ENCODE measurements at places on chromosomes 4 and X.

DNA sequence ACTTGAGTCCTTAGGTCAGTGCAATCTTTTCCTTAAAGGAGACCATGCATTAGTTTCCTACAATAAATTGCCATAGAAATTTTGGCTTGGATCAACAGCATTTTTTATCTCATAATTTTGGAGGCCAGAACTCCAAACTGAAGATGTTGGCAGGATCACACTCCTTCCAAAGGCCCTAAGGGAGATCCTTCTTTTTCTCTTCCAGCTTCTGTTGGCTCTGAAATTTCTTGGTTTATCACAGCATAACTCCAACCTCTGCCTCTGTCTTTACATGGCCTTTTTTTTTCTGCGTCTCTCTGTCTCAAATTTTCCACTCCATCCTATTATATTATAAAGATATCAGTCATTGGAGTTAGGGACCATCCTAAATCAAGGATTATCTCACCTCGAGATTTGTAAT is 282.2 kb downstream of the STIM2 start:
- no peak for DNase-seq

GRCh38 chrX:118464501-118464900 is 31.1 kb upstream of the DOCK11 start:
- DNase-seq: no peak

DNA sequence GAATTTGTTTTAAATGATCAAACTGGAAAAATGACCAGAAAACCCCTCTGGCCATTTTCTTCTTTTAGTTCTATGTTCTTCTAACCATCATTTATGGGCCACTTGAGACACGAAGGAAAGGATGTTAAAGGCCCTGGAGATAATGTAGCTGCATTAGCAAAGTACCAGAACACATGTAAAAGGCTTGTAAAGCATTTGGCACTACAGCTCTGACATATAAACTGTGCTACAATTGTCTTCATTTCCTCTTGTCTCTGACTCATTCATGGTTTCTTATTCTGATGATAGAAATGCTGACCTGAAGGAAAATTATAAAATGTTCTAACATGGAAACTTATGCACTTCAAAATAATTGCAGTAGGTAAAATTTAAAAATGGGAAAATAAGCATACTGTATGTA is 388.7 kb downstream of the FAT4 start:
- no peak for DNase-seq

GRCh38 chr4:183532821-183533220 is 28.0 kb downstream of the ING2 start:
- DNase-seq: no peak

DNA sequence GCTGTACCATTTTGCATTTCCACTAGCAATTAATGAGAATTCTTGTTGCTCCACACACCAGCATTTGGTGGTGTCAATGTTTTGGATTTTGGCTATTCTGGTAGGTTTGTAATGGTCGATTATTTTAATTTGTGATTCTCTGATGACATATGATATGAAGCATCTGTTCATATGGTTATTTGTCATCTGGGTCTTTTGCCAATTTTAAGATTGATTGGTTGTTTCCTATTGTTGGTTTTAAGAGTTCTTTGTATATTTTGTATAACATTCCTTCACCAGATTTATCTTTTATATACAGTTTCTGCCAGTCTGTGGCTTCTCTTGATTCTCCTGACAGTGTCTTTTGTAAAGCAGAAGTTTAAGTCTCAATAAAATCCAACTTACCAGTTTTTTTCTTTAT is 18.5 kb upstream of the BDH2 start:
- no peak for DNase-seq

DNA sequence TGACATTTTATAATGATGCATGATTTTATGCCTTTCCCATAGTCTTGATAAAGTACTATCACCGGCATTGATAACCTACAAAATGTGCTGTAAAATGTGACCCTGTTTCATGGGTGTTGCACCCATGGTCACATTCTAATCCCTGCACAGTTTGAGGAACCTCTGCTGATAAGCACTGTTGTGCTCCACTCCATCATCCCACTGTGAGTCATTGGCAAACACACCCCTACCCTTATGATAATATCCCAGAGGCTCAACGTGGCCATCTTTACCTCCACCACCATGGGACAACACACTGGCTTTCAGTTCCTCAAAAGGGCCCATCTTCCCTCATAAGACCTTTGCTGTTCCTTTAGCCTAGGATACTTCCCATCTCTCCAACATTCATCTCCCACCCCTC is 32.0 kb upstream of the SGMS2 start:
- DNase-seq: no peak
